ENCODE measurements at places on chromosomes 6 and 20. TPM values are rescaled to one million over a fixed set of nuclear protein-coding genes. Genes with fewer than 3 reads are reported as not detected.

ARMH2 gene
- 0.54 TPM for total RNA-seq

EYS gene
- under 0.01 TPM for total RNA-seq

EFHC1 gene
- 33.7 TPM for total RNA-seq

ITPA gene
- 34.2 TPM for total RNA-seq

OOEP gene
- total RNA-seq, result 0.27 TPM

COL9A1 gene
- total RNA-seq, result not detected

BCAS1 gene
- not detected for total RNA-seq

MYLK2 gene
- total RNA-seq, result under 0.01 TPM

RBM24 gene
- under 0.01 TPM for total RNA-seq

PGC gene
- not detected for total RNA-seq

GRCh38 chr6:41356825-41357224 lies 21.4 kb downstream of the NCR2 start:
- DNase-seq, result no peak

GRCh38 chr20:63149531-63150192 lies 66.3 kb downstream of the YTHDF1 start:
- no peak for DNase-seq

GRCh38 chr6:139418481-139419132 lies 44.2 kb upstream of the CITED2 start:
- no peak for DNase-seq

DNA sequence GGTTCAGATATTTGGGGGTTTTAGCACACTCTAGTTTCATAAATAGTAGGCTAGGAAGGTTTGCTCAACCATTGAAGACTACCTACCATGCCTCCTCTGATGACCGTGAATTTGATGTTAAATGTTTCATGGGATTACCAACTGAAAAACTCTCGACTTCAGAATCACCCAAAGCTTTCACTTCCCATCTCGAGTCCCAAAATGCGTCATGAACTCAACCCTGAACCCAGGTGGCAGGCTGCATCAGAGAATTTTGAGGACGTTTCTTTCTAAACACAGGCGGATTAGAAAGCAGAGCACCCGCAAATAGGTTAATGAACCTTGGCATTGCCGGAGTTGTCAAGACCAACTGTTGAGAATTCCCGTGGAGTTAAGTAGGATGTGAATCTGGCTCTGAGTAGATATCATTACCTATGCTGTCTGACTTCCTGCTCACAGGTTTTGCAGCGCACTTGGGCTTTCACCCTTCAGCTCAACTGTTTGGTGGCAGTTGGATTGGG lies 98.4 kb upstream of the ADTRP start:
- no peak for DNase-seq

GRCh38 chr6:158142789-158143188 lies 25.3 kb downstream of the SERAC1 start:
- no peak for DNase-seq

- no peak for DNase-seq
Observed at GRCh38 chr6:154868143-154868594, 126.9 kb upstream of the TIAM2 start.

- DNase-seq, result no peak
Observed at GRCh38 chr20:53371216-53371615, 222.4 kb downstream of the ZNF217 start.

GRCh38 chr6:5174244-5174643 lies 86.5 kb downstream of the LYRM4 start:
- DNase-seq, result peak; percentile 13

GRCh38 chr6:53128842-53129241 lies 19.8 kb downstream of the GCM1 start:
- DNase-seq, result no peak

- DNase-seq, result no peak
Observed at GRCh38 chr20:44064501-44065400, 122.2 kb downstream of the JPH2 start.

DNA sequence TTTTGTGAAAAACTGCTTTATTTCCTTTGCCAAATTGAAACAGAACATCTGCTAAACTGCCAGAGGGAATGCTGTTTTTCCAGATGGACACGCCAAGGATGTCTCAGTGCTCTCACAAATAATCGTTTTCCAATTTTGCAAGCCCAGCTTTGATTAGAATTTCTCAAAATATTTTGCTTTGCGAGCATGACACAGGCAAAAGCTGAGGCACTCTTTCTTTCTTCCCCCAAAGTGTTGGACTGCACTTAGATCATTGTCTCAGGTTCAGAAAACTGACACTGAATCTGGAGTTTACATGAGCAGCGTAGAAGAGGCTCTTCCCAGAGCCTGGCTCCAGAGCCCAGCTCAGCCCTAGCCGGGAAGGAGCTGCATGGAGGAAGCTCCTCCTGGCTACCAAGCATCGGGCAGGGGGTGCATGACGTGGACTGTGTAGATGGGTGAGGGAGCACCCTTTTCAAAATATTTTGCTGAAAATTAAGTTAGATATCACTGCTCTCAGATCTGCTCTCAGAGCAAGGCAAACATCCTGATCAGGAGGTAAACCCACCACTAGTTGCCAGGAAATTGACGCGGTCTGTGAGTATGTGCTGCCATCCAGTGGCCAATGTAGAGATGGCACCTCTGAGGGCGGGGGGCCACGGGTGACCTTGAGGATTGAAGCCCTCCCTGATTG lies 107.5 kb downstream of the SLC22A3 start:
- DNase-seq, result peak; percentile 49

- no peak for DNase-seq
Observed at GRCh38 chr6:52649536-52650160, 21.3 kb upstream of the TMEM14A start.

DNA sequence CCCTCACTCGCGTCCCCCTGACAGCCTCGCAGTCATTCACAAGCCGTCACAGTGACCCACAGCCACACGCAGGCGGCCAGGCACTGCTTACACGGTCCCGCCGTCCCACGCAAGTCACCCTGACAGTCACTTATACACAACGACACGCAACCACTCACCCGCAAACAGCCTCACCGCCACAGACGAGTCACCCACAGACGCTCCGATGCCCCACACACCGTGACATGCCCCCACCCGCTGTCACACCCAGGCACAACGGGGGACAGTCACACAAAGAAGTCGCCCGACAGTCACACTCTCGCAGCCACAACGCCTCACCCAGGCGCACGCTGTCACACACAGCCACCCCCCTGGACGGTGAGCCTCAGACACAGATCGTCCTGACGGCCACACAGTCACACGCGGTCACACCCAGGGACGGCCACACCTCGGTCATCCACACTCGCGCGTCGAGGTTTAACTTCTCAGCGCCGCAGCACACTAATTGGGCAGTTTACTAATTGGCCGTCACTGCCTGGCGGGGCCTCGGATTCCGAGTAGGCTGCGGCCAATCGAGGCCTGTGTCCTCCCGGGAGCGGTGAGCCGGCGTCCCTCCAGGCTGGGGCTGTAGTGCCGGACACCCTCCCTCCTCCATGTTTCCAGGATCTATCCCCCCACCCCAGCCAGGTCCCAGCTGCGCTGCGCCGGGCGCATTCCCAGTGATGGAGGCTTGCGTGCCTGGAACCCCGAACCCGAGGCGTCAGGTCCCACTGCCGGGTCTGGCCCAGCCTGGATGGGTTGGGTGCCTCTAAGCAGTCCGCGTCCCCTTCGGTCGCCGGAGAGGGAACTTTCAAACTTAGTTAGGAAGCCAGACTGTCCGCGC lies 790 bp downstream of the TOX2 start:
- no peak for DNase-seq

DNA sequence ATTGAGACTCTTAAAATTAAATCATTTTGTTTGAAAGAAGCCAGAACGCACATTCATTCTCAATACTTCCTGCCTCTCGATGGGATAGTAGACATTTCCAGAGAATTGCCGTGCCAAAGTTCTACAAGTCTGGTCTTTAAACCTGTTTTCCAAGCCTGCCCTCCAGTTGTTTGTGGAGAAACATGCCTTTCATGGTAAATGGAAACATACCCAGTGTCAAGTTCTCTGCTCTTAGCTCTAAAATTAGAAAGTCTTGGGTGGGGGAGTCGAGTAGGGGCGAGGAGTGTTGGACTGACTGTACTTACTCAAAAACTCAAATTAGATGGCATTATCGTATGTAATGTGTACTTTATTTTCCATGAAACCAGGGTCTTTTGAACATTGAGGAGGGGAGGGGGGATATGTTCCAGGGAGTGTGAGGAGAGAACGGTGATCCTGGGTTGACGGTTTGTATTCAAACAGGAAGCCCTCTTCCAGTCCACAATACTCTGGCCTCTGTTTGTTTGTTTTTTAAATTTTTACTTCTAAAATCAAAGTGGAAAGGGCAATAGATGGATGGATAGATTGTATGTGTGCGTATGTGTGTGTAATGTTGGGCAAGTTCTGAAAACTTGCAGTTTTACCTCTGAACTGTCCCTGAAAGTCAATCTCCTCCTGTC lies 106.8 kb upstream of the ARMC2 start:
- DNase-seq, result no peak

DNA sequence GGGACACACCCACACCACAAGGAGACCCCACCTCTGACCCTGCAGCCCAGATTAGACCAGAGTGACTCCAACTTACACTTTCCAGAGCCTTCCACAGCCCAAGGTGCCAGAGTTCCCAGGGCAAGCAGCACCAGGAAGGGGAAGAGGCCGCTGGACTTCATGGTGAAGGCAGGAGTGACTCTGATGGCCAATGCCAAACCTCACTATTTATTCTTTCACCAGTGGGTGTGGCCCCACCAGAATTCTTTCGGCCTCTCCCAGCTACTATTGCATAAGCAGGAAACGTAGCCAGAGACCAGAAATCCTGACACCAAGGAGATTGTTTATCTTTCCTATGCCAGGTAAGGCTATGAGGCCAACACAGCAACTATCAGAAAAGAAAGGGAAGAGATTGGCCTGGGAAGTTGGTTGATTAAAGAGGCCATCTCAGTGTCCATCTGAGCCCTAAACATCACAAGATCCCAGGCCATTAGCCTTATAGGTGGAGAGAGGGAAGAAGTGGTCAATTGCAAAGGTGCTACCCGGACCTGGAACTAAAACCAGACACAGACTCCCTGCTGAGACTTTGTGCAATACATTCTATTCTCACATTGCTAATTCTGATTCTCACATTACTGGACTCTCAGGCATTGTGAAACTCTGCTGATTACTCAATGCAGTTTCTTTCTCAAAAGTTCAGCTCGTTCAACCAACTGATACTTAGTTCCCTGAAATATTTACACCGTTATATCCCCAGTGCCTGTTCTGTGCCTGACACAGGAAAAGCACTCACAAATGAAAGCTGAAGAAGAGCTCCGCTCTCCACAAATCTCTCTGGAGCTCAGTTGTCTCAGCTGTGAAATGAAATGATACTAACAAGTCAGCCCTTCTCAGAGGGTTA lies at the start of gene SLPI:
TSS of gene SLPI (minus strand) at position 182 of the 880 bp plus-strand sequence. CDS start at position 161, 21 bp downstream.
- no peak for DNase-seq

- DNase-seq, result no peak
Observed at GRCh38 chr6:4616311-4616710, 159.9 kb upstream of the CDYL start.

DNA sequence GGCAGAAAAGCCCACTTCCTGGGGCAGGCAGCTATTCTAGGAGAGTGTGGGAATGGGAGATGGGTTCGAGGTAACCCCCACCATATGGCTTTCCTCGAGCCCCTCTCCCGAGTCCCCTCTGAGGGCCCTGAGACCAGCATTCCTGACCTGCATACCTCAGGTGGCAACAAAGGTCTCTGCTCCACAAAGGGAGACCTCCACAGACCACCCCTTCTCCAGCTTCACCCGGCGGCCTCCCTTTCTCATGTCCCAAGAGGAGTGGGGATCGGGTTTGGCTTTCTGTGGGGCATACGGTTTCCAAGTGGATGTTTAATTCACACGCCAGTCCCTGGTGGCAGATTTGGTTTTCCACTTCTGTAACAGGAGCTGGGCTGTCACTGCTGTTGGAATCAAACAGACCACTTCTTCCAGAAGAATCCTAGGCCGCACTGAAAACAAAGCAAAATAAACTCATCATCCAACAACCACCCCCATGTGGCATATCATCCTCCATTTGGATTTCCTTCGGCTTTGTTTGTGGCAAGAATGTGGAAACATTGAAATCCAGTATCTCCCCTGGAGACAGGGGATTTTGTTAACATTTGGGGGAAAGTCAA lies 83.2 kb downstream of the DLL1 start:
- DNase-seq, result no peak

DNA sequence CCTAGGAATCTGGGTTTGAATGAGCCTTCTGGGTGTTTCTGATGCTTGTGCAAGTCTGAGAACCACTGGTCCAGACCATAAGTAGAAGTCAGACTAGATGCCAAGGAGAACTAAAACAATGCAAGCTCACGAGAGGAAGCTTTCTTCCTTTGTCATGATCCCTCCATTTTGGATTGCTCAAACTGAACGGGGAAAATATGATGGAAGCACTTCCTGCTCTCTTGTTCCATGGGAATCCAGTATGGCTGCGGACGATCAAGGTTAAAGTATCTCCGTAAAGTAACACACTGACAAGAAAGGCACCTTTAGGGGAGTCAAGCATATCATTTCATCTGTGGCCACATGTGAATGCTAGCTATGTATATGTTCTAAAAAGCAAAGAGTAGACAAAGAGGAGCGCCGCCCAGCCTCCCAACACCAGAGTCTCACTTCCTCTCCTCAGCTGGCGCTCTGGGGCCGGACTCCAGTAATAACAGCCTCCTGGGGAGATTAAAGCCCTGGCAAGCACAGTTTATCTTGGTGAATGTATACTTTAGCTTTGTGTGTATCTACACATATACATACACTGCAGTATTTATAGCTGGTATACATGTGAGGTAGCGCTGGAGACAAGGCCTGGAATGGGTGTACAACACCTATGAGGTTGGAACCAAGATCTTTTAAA lies 88.1 kb downstream of the FOXC1 start:
- no peak for DNase-seq

- DNase-seq, result peak; percentile 53
Observed at GRCh38 chr20:47334022-47334551, 22.4 kb downstream of the ZMYND8 start.

GRCh38 chr6:6377621-6378020 lies 57.2 kb upstream of the F13A1 start:
- no peak for DNase-seq

- DNase-seq, result no peak
Observed at GRCh38 chr20:62390317-62391164, 3.6 kb downstream of the RPS21 start.

- DNase-seq, result no peak
Observed at GRCh38 chr6:157314705-157315321, 8.5 kb downstream of the TMEM242 start.

- no peak for DNase-seq
Observed at GRCh38 chr6:43395776-43396175, 26.3 kb upstream of the ZNF318 start.

- DNase-seq, result no peak
Observed at GRCh38 chr6:170490259-170490658, 62.8 kb downstream of the PSMB1 start.

DNA sequence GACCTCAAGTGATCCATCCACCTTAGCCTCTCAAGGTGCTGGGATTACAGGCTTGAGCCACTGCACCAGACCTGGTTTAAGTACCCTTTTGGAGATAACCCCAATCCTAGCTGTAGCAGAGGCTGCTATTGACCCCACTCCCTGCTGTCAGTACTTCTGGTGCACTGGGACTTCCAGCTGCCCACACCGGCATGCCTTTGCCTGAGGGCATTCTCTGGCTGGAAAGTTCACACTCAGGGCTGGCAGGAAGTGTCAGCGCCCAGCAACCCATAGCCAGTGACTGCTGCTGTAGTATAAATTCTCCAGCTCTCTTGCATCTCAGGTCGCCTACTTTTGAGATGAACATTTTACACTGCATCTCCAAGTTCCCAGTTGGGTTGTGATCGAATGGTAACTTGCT lies 75.3 kb downstream of the UTRN start:
- DNase-seq, result no peak

- no peak for DNase-seq
Observed at GRCh38 chr6:104014163-104014959, 845.4 kb downstream of the HACE1 start.
